ENCODE measurements at places on chromosomes 6 and 20.

GRCh38 chr6:30074331-30075093 lies 1.1 kb downstream of the RNF39 start:
- no peak for DNase-seq

DNA sequence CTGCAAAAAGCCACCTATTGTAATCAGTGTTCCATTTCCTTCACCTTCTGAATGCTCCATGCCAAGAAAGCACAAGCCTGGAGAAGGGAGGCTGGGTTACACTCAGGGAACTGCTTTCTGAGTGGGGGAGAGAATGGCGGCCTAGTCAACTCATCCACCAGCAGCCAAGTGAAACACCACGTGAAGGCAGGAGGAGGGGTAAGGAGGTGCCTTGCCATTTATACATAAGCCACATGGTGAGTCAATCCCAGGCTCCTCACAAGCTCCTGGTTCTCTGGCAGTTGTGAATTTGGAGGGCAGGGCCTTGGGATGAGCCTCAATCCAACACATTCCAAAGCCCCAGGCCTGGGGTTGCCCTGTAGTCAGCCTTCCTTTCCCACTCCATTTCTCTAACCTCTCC lies 149.4 kb downstream of the CD24 start:
- DNase-seq: no peak

DNA sequence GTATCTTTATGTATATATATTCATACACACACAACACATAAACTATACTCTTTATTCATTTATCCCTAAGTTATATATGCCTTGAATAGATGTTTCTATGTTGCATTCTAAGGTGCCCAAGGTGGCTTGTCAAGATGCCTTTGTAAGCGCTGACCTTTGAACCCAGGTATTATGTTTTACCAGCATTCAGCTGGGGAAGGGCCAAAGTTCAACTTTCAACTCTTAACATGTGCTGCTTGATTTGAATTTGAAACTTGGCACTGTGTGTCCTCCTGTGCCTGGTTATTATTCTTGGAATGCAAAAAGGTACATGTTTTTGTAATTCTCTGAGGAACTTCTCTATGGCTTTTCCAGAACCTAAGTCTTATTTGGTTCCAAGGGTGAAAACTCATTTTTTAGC lies 146.5 kb downstream of the EDN1 start:
- no peak for DNase-seq

GRCh38 chr20:58746620-58747019 lies 54.0 kb downstream of the NPEPL1 start:
- DNase-seq: no peak

DNA sequence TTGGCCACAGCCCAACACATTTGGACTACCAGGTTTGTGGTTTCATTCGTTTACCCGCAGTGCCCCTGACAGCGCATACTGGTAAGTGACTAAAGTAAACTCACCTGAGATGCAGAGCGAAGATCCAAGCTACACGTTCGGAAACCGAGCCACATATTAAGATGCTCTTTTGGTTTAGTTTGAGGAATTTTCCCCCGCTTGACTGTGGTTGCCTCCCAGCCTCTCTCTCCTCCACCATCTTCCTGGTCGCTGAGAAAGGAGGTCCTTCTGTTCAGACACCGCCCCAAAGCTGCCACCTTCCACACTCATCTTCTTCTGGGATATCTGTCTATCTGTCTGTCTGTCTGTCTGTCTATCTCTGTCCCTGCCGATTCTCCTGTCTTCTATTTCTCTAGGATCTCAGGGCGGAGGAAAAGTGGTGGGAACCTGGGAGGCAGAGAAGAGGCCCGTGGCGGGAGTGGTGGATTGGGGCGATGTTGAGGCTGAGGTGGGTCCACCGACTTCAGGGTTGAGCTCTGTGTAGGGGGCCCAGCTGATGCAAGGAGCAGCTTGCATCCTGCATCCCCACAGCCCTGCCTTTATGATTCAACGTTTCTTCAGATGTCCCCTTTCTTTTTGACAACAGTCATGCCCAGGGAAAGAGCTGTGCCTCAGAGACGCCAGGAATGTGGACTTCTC lies 196.9 kb upstream of the ZNF184 start:
- DNase-seq: no peak

DNA sequence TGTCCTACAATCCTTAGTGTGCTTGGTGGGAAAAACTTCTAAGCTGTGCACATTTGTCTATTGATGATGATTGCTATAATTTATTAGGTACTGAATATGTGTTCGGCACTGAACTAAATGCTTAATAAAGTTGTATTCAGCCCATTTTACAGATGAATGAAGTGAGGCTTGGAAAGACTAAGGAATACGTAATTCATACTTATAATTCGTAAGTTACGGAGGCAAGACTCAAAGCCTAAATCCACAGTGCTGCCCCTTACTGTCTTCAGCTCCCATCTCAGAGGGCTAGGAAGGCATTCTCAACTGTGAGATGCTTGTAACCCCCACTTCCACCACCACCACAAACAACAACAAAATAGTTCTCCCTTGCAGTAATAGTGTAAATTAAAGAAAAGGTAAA lies 171.3 kb downstream of the HS3ST5 start:
- DNase-seq: no peak

- DNase-seq: no peak
These were observed 57.4 kb upstream of the TFAP2D start for GRCh38 chr6:50655848-50656453.
